ENCODE measurements at places on chromosomes 3 and 15.

GRCh38 chr3:136490646-136491405 is 240.7 kb downstream of the PCCB start:
- no peak for DNase-seq

- DNase-seq = peak; percentile 1
Measured at GRCh38 chr15:33612721-33613304, 302.0 kb downstream of the RYR3 start.

GRCh38 chr3:28575100-28575745 is 226.6 kb upstream of the AZI2 start:
- DNase-seq = no peak

GRCh38 chr15:63374686-63375520 is 6.7 kb downstream of the CA12 start:
- DNase-seq = peak; percentile 63

- DNase-seq = no peak
Measured at GRCh38 chr15:75732177-75732808, 19.6 kb upstream of the CSPG4 start.

DNA sequence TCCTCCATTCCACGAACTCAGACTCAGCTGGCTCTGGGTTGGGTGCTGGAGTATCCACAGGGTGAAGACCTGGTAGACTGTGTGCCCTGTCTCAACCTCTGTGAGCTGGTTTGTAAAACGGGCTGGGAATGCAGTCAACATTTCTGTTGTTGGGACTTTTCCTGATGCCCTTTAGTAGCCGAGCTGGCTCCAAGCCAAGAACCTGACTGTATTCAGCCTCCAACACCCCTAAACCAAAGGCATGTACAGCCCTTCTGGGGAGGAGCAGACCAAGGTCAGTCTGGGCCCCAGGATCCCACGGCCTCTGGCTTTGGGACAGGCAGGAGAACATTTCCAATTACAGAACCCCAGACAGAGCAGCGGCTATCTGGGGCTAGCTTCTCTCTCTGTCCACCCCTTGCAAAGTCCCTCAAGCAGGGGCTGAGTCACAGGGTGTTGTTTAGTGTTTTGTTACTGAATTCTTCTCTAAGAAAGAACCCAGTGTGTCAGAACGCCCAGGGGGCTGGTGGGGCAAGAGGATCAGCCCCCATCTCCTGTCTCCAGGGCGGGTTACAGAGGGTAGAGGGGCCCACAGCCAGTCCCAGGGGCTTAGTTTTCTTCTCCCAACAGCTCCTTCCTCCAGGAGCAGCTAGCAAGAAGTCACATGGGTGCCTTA is 56.8 kb upstream of the SLC6A6 start:
- DNase-seq = no peak

DNA sequence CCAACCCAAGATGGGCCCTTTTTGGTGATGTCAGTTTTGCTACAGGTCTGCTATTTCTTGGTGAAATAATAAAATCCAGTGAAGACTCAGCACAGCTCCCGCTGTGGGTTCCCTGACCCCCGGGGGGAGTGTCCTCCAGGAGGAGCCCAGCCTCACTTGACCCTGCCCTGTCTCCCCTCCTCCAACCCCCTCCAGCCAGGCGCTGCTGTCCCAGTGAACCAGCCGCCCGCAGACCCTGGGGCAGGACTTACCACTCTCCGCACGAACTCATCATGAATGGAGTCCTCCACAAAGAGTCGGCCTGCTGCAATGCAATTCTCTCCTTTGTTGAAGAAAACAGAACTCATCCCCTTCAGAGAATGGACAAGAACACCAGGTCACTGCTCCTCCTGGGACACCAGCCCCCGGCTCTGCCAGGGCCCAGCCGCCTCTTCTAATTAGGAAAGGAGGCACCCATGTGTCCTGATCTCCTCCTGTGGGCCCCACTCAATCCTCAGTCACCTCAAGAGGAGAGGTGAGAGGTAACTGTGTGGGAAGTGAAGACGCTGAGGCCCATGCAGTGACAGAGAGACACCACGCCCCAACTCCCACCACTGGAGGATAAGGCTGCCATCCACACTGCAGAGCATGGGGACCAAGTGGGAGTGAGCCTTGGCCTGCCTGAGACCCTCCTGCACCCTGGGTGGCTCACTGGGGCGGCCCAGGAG is 28.8 kb upstream of the SLC41A3 start:
- no peak for DNase-seq

All from astrocyte of the cerebellum (primary cell).